ENCODE measurements at places on chromosomes 12 and 14. TPM values are rescaled to one million over a fixed set of nuclear protein-coding genes. Genes with fewer than 3 reads are reported as not detected.

Gene INHBC
- polyA plus RNA-seq: not detected

Gene CLEC6A
- polyA plus RNA-seq: not detected

Gene SIX6
- polyA plus RNA-seq: not detected

Gene NRXN3
- 1.5 TPM for polyA plus RNA-seq

Gene SSPN
- 3.2 TPM for polyA plus RNA-seq

Gene ANKS1B
- polyA plus RNA-seq: 1.7 TPM

Gene VIPAS39
- 14.1 TPM for polyA plus RNA-seq

Gene MYH6
- 0.13 TPM for polyA plus RNA-seq

Gene INSM2
- polyA plus RNA-seq: not detected

Gene IFI27
- 356 TPM for polyA plus RNA-seq

Gene MMP19
- polyA plus RNA-seq: 2.0 TPM

Gene TMTC3
- polyA plus RNA-seq: 5.1 TPM

Gene GPR132
- 0.17 TPM for polyA plus RNA-seq

Gene DHRS2
- polyA plus RNA-seq: 2.4 TPM

Gene CELA1
- not detected for polyA plus RNA-seq

Gene PLEKHA5
- 26.6 TPM for polyA plus RNA-seq

Gene TDG
- 9.2 TPM for polyA plus RNA-seq

Gene FLVCR2
- polyA plus RNA-seq: 7.1 TPM

Gene ARG2
- polyA plus RNA-seq: 77.0 TPM

Gene NEUROD4
- polyA plus RNA-seq: not detected

Gene GPR84
- not detected for polyA plus RNA-seq

Gene AGAP2
- polyA plus RNA-seq: 0.13 TPM

Gene SVOP
- polyA plus RNA-seq: 0.04 TPM

Gene KRT3
- not detected for polyA plus RNA-seq

Gene KRT77
- not detected for polyA plus RNA-seq

Gene AHNAK2
- polyA plus RNA-seq: 1.1 TPM

Gene NANOG
- polyA plus RNA-seq: not detected

Gene GLI1
- 1.4 TPM for polyA plus RNA-seq

Gene MYO1A
- 0.77 TPM for polyA plus RNA-seq

Gene CHGA
- polyA plus RNA-seq: 6.6 TPM

Gene TMEM229B
- polyA plus RNA-seq: 3.1 TPM

Gene ARHGAP9
- 3.8 TPM for polyA plus RNA-seq

Gene RDH16
- polyA plus RNA-seq: 0.15 TPM

Gene MBD6
- 38.4 TPM for polyA plus RNA-seq

Gene CMA1
- not detected for polyA plus RNA-seq

Data from kidney (tissue), 22 donors.